Fibroblast of skin of scalp (primary cell): ENCODE measurements at places on chromosomes 13 and 19.

DNA sequence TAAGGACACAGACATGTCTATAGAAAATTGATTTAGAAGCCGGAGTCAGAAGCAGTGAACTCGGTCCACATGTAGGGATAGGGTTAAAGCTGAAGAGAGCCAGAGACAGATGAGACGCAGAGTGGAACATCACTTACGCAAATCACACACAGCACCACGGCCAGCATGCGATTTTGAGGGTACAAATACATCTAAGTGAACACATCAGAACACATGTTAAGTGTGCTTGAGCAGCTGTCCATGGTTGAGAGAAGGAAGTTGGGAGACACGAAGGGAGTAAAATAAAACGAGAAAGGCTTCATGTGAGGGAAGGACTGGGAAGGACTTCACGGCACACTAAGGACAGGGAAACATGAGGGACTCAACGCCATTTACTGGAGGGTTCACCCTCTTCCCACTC is 25.4 kb upstream of the SIGLEC11 start:
- no peak for DNase-seq

GRCh38 chr19:12199757-12200419 is 37.0 kb downstream of the ZNF136 start:
- DNase-seq, result no peak

- DNase-seq, result no peak
These were observed 14.6 kb upstream of the CLC start for GRCh38 chr19:39752390-39752789.

DNA sequence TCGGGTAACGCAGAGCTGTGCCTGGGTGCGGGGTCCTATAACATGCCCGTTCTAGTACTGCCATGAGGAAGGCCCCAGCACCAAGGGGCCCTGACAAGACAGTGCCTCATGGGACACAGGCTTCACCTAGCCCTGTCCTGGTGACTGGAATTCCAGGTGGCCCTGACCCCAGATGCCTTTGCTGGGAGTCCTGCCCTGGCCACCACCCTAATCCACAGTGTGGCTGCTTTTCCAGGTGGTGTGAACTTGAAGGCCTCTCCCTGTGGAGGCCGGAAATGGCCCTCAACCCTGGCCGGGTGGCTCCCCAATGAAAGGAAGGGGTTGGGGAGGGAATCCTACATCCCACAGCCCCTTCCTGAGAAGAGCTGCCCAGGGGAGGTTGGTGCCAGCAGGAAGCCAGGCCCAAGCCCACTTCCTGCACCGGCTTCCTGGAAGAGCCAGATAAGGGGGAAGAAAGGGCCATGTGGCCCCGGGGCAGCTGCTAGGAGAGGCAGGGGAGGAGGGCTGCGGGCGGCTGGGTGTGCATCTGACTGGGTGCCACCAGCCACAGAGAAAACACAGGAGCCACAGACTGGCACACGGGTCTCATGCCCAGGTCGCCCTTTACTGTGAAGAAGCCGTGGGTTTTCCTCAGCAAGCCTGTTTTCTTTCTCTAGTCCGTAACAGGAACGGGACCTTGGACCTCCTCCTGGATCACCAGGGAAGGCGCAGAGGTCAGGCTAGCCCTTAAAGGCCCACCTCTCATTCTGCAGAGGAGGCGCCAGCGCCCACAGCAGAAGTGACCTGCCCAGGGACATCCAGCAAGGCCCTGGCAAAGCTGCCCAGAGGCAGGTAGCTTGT is 4.7 kb downstream of the LSM4 start:
- no peak for DNase-seq

DNA sequence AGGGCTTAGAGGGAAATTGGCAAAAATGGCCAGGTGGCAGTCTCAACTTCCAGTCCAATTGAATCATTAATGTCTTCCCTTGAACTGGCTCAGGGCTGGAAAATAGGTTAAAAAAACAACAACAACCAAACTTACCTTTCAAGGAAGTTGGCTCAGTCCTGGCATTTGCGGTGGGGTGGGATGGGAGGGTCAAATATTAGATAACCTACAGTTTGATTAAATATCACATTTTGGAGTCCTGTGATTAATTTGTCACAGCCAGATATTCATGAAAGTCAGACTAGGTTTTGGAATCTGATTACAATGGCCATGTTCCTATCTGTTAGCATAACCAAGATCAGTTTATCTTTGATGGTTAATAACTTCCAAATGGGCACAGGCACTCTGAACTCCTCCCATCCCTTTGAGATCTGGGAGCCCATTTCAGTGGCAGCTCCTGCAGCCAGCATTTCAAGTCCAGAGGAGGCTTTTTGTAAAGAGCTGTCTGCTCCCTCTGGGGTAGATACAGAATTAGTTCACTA is 7.8 kb upstream of the DZIP1 start:
- no peak for DNase-seq

DNA sequence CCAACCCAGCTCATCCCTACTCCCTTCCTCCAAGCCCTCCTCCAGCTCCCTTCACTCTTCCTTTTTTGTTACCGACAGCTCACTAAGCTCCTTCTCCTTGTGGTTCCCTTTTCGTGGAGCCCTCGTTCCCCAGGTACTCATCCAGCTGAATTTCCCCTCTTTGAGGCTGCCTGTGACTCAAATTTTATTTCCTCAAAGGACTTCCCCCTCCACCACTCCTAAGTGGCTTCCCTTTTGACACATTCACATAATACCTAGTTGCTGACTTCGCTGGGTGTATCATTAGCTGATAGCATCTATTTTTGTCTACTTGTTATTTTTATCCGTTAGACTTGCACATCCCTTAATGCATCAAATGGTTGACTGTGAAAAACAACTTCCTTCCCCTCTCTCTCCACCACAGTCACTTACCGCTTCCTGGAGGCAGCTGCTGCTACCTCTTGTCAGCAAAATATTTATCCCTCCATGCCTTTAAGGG is 14.5 kb downstream of the FFAR2 start:
- DNase-seq, result no peak

DNA sequence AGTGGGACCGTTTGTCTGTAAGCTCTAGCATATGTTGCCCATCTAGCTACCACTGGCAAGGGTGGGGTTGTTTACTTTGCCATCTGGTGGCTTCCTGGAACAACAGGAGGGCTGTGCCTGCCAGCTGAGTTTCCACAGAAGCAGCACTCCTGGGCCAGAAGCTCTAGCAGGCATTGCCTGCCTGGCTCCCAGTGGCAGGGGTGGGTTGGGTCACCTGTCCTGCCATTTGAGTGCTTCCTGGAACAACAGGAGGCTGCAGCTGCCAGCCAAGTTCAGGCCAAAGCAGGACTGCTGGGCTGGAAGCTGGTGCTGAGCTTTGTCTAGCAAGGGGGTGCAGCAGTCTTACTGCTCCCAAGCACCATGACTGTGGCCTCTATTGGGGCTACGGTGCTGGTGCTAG is 239.7 kb downstream of the MTUS2 start:
- DNase-seq, result no peak

DNA sequence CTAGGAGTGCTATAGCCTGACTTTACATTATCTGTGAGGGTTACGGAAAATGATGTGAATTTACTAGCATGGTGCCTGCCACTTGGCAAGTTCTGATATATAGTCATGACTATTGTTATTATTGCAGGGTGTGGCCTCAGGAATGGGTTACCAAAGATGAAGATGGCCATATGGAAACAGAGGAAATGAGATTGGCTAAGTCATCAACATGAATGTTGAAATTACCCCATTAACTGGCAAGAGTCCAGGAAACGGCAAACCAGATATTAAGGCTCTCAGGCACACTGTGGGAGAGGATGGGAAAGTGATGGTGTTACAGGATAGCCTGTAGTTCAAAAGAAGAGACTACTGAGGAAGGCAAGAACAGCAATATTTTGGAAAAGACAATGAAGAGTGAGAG is 183.3 kb downstream of the KCNRG start:
- DNase-seq, result peak; percentile 64

- DNase-seq, result no peak
These were observed 641.0 kb upstream of the ARGLU1 start for GRCh38 chr13:107208889-107209288.

- no peak for DNase-seq
These were observed 1147.5 kb downstream of the DIAPH3 start for GRCh38 chr13:59016250-59016649.

DNA sequence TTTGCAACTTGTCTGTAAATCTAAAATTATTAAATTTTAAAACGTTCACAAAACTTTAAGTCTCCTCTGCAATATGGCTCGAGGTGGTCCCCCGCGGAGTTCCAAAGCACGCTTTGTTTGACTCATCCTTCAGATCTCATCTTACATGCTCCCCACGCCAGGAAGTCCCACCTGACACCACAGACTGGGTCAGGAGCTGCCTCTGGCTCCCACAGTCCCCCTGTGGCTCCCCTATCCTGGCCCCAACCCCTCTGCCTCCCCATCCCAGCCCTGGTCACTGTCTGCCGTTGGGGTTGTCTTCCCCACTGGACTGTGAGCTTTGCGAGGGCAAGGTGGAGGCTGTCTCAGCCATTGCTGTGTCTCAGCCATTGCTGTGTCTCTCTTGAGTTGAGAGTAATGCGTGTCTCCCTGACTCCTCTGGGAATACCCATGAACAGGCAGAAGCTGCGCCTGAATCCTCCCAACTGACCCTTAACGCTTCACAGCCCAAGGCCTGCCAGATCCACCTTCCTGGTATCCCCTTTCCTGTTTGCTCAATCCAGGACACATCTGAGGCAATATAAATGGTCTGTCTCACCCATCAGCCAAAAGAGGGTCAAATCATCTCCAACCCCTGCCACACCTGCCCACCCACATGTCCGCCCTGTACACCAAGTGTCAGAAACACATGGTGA is 15.9 kb downstream of the DYRK1B start:
- DNase-seq, result no peak

DNA sequence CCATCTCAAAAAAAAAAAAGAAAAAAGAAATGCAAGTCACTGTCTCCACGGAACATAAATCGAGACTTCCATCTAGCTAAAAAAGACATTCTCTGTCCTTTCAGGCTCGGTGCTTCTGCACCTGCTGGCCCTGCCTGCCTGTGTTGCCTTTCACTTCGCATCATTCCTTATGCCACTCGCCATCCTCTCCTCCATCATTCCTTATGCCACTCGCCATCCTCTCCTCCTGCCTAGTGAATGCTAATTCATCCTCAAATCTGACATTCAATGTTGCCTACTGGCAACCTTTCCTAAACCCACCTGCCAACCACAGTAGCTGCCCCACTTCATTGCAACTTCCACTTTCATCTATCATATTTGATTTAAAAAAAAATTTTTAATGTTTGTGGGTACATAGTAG is 36.7 kb downstream of the KCTD12 start:
- no peak for DNase-seq

GRCh38 chr19:50520822-50521465 is 7.2 kb upstream of the ASPDH start:
- DNase-seq, result no peak

- no peak for DNase-seq
These were observed 125.9 kb upstream of the GJB6 start for GRCh38 chr13:20358022-20358421.

- no peak for DNase-seq
These were observed 48.1 kb downstream of the IRS2 start for GRCh38 chr13:109738298-109738746.

DNA sequence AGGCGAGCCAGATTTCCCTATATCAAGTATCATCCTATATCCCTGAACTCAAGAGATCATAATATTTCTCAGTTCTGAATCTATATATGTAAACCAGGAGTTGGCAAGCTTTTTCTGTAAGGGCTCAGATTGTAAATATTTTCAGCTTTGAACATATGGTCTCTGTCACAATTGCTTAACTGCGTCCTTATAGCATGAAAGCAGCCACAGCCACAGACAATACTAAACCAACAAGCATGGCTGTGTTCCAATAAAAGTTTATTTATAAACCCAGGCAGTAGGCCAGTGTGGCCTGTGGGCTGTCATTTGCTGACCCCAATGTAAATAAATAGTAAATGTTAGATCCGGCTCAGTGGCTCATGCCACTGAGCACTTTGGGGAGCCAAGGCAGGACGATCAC is 12.2 kb upstream of the MYH14 start:
- DNase-seq, result no peak

GRCh38 chr19:2026770-2027169 is 11.3 kb upstream of the BTBD2 start:
- DNase-seq, result no peak

DNA sequence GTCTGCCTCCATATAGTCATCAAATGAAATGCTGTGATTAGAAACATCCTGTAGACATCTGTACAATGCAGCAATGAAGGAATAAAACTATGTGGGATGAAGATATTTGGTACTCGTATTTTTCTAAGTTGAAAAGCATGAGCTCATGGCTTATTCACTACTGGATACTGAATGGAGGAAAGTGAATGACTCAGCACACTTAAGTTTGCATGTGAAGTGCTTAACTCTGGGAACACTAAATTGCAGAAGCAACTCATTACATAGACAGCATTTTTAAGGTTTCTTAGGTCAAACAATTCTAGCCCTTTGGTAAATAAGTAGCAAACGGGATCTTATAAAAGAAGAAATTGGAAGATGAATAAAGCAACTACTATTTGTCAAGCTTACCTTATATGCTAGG is 429.0 kb upstream of the MIR17HG start:
- DNase-seq, result peak; percentile 50

DNA sequence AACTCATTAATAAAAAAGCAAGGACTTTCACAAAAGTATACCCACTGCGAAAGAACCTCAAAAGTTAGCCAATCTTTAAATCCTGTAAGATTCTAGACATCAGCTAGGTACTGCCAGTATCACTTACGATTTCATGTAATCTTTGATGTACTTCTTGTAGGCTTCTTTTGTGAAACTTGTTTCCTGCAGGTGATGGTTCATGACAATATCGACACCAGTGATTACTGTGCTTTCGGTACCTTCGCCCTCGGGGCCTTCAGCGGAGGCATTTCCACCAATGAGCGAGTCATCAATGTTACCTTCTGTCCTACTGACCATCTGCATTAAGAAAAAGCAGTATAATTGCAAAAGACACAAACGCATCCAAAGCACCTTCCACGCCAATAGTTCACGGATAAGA is 1.1 kb downstream of the TPT1 start:
- DNase-seq, result no peak

DNA sequence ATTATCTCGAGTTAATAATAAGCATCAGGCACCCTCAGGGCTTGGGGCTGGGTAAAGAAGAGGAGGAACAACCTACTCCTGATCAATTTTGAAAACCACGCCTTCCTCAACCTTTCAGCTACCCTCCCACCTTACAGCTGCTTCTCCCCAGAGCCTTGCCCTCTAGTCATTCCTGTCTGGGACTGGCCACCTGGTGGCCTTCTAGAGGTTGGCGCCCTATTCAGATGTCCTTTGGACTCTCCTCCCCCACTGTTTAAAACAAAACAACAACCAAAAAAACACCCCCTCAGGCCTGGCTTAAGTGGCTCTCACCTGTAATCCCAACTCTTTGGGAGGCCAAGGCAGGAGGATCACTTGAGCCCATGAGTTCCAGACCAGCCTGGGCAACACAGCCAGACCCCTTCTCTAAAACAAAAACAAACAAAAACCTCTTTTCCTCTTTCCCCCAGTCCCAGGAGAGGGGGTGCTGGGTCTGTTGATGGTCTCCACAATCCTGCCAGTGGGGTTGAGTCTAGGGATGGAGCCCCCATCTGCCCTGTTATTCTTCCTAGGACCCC is 62.3 kb downstream of the CCDC70 start:
- DNase-seq, result no peak

DNA sequence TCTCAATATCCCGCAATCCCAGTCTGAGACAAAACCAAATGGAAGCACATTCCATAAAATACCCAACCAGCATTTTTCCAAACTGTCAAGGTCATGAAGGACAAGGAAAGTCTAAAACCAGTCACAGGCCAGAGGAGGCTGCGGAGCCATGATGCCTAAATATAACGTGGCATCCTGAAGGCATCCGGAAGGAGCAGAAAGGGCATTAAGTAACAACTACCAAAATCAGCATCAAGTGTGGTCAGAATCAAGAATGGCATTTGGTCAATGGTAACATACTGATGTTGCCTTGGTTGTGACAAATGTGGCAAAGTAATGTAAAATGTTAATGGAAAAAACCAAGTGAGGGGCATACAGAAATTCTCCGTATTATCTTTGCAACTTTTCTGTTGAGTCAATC is 3.5 kb upstream of the ATF5 start:
- no peak for DNase-seq
